ENCODE measurements at places on chromosomes 16 and 17.

DNA sequence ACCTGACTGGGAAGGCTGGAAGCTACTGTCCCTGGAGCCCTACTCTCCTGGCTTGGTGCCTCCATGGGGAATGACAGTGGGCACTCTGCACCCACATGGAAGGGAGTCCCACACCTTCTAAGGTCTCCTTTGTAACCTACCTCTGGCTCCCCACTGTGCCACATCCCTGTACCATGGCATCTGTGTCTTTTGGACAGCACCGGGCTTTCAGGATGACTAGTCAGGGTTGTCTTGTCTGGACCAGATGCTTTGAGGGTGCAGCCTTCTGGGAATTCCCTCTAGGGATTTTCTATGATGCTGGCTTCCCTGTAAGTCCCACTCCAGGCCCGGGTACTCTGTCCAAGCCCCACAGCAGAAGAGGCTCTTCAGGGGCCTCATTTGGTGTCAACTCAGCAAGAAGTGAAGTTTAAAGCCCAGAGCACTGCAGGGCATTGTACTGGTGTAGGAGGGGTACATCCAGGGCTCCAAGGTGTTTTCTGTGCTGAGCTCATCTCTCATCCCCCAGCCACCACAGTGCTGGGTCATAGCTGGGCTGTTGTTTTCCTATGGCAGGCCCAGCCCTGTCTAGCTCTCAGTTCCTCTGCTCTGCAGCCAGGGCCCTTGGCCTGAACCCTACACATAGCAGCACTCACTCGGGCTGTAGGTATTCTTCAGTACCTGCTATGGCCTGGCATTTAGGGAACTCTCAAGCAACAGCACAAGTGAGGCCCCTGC is 255.3 kb downstream of the CPPED1 start:
- no peak for DNase-seq

DNA sequence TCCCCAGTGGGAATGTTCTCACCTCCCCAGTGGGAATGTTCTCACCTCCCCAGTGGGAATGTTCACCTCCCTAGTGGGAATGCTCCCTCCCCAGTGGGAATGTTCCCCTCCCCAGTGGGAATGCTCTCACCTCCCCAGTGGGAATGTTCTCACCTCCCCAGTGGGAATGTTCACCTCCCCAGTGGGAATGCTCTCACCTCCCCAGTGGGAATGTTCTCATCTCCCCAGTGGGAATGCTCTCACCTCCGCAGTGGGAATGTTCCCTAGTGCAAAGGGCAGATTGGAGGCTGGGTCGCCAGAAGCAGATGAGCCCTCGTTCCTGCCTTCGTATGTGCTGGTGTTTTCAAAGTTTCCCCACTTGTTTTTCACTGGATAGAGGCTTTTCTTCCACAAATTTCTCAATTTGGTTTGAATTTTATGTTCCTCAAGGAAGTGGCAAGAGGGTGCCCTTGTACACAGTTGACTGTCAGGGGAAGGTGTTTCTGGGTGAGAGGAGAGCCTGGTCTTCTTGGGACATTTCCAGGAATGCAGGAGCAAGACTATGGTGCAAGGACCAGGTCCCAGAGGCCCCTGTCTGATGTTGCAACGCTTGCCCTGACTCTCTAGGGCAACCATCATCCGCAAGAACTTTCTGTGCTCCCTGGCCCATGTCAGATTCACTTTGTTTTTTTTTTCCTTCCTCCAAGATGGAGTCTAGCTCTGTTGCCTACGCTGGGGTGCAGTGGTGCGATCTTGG is 34.0 kb downstream of the TRARG1 start:
- no peak for DNase-seq

- peak; percentile 8 for DNase-seq
Measured at GRCh38 chr17:65797809-65798208, 236.4 kb upstream of the AXIN2 start.

- no peak for DNase-seq
Measured at GRCh38 chr16:80954985-80955384, 51.7 kb downstream of the CMC2 start.

DNA sequence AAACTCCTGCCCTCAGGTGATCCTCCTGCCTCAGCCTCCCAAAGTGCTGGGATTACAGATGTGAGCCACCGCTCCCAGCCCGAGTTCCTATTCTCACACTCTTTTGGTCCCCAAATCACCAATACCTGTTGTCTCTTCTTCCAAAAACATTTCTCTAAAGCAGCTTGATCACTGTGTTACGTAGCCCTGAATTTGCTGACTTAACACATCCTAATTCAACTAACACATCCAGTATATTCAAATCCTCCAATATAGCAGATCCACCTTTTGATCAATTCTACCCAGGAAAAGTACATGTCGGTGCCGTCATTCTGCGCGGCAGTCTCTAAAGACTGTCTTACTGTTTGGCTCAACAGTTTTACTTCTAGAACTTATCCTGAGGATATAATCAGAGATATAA is 191.3 kb downstream of the ZNF18 start:
- DNase-seq = no peak

DNA sequence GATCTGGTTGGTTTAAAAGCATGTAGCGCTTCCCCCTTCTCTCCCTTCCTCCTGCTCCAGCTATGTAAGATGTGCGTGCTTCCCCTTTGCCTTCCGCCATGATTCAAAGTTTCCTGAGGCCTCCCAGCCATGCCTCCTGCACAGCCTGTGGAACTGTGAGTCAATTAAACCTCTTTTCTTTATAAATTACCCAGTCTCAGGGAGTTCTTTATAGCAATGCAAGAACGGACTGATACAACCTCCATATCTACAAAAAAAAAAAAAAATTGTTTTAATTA is 16.6 kb upstream of the PDXDC1 start:
- no peak for DNase-seq

GRCh38 chr17:36074365-36074764 is 10.3 kb downstream of the CCL18 start:
- no peak for DNase-seq

GRCh38 chr16:49739381-49739780 is 116.5 kb downstream of the ZNF423 start:
- no peak for DNase-seq

GRCh38 chr16:88636488-88637265 is 1.7 kb upstream of the IL17C start:
- no peak for DNase-seq

- no peak for DNase-seq
Measured at GRCh38 chr17:42904110-42904469, 3.5 kb downstream of the G6PC1 start.

DNA sequence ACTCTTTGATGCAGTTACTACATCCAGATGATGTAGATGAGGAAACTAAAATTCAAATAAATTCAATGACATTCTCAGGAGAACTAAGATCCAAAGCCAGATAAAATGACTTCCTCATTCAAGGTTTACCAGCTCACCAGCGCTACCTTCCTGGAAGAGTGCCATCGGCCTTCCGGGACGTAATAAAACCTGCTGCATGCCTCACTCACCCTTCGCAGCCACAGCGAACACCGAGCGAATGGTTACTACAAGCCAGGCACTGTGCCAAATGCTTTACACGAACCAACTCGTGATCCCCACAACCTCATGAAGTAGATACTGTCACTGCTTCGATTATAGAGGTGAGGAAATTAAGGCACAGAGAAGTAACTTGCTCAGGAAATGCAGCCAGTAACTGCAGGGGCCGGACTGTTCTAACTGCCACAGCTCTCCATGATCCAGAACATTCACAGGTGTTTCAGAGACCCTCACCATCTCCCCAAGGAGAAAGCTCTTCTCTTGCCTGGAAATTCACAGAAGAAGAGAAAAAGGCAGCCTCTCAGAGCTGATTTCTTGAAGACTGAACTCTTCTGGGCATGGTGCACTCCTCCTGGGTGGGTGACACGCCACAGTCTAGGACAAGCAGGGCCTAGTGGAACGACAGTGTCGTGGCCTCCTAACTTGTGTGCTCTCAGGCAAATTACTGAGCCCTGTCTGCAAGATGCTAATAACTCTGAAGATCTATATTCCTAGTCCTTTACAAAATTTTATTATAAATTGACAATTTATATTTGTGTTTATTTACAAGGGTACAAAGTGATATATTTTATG is 46.8 kb downstream of the HIC1 start:
- DNase-seq = peak; percentile 70

DNA sequence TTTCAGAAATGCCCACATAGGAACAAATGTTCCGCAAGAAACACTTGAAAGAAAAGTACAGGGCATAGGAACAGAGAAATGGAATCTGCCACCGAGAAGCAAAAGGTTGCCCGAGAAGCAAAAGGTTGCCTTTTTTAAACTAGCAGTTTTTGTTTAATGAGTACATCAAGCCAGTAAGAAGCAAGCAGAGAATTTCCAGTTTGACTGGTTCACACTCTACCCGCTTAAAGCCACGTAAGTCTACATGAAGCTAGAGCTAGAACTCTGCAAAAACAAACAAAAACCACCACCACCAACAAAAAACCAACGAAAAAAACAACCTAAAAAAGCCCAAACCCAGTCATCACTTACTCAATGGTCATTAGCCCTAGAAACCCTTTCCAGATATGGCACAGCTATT is 144.3 kb downstream of the MAP2K6 start:
- DNase-seq = no peak

DNA sequence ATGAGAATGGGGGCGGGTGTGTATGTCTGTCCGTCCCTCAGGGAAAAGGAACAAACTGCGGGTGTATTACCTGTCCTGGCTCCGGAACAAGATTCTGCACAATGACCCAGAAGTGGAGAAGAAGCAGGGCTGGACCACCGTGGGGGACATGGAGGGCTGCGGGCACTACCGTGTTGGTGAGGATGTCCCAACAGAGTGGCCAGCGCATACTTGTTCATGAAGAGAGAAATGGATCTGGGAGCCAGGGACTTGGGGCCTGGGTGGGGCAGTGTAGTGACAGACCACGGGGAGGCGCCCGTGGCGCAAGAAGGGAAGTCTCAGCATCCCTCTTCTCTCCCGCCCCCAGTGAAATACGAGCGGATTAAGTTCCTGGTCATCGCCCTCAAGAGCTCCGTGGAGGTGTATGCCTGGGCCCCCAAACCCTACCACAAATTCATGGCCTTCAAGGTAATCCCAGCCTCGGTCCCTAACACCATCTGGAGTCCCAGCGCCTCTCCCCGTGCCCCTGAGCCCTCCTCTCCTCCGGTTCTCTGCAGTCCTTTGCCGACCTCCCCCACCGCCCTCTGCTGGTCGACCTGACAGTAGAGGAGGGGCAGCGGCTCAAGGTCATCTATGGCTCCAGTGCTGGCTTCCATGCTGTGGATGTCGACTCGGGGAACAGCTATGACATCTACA is 3.5 kb upstream of the C17orf107 start:
- no peak for DNase-seq

- peak; percentile 56 for DNase-seq
Measured at GRCh38 chr17:42407289-42407836, 15.7 kb downstream of the CAVIN1 start.

DNA sequence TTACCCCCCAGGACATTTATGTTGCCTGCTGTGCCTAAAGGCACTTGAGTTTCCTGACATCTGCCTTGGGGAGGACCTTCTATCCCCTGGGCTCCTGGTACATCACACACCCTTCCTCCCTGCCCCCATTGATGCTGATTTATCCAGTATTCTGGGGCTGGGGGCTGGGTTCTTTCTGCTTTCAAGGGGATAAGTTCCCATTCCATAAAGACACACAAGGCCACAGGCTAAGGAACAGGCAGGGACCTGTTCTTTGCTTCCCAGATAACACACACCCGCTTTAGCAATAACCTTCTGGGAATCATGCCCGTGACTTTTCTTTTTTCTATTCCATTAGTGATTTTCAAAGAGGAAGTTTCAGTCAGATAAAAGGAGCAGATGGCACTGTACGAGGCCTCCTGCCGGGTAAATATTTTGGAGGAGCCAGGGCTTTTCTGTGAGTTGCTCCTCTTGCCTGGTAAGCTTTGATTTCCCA is 30.6 kb downstream of the CHD9 start:
- DNase-seq = no peak

DNA sequence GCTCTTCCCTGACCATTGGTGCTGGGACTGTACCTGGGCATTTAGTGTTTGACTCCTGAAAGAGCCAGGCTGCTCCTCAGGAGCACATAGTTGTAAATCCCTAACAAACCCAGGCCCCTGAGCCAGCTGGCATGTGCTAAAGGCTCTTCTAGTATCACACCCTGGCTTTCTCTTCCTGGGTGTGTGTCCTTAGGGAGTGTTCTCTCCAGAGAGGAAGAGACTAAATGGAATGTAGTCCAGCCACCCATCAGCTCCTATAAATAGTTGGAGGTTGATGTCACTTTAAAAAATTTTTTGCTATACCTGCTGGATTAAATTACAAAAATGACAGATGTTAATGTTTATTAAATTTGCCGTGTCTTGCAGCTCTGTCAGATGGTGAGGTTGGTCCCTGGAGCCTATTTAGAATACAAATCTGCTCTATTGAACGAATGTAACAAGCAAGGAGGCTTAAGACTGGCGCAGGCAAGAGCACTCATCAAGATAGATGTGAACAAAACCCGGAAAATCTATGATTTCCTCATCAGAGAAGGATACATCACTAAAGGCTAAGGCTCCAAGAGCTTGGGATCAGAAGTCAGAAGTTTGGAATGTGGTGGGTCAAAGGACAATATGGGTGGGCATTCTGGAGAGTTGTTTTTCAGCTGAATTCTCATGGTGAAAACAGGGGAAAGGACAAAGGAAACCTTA is 13.1 kb upstream of the DUSP14 start:
- no peak for DNase-seq

- no peak for DNase-seq
Measured at GRCh38 chr16:85312642-85313525, 200.6 kb upstream of the CIBAR2 start.

DNA sequence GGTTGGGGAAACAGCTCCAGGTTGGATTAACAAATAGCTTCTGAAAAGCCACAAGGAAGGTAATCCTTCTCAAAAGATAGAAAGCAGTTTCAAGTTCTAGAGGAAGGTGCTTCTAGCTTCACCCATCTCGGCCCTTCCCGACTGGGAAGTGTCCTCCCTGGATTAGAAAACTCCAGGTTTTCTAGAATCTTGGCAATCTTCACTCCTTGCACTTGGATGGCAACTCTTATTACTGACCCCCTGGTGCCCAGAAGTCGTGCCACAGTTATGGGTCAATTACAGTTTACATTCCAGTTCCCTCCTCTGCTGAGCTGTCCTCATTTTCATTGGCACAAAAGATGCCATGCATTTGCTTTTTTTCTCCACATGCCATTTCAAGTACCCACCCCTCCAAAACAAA is 65.6 kb downstream of the SMG6 start:
- no peak for DNase-seq

GRCh38 chr16:9660898-9661297 is 521.3 kb downstream of the GRIN2A start:
- no peak for DNase-seq

DNA sequence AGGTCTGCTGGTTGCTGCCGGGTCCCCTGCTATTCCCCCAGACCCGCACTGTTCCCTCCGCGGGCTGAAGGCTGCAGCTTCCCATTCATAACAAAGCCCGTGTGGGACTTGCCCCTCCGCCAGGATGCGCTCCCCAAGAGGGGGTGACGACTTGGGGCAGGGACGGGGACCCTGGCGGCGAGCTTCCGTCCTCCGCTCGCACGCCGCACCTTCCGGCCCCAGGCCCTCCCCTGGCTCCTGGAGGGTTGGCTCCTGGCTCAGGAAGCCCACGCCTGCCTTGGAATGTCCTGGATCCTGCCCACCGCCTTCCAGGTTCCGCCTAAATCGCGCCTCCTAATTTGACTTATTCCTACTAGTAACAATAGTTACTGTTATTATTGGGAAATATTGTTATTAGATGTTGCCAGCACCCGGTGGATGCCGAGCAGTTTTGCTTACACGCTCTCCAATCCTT is 1.1 kb upstream of the TFAP4 start:
- no peak for DNase-seq

GRCh38 chr16:57645169-57645568 is 16.7 kb downstream of the ADGRG1 start:
- no peak for DNase-seq

All from stimulated activated naive CD8-positive, alpha-beta T cell treated with anti-CD3 and anti-CD28 coated beads, Interleukin-15, amount 100 ng/mL, for 72 hours (primary cell).